ENCODE measurements at places on chromosomes 1 and 21.

DNA sequence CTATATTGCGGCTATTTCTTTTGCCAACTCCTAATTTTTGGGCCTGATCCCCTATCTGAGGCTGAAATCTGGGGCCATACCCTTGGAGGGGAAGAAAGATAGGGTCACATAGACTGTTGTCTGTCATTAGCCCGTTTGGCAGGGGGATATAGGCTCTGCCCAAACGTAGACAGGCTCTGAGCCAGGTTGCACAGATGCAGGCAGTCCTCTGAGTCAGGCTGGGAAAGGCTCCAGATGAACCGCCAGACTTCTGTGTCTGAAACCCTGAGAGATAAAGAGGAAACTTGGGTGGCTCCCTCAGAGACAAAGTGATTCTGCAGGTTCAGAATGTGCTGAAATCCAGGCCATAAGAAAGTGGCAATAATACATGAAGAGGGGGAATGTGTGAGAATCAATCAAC is 4.0 kb upstream of the CAP1 start:
- DNase-seq, result no peak

DNA sequence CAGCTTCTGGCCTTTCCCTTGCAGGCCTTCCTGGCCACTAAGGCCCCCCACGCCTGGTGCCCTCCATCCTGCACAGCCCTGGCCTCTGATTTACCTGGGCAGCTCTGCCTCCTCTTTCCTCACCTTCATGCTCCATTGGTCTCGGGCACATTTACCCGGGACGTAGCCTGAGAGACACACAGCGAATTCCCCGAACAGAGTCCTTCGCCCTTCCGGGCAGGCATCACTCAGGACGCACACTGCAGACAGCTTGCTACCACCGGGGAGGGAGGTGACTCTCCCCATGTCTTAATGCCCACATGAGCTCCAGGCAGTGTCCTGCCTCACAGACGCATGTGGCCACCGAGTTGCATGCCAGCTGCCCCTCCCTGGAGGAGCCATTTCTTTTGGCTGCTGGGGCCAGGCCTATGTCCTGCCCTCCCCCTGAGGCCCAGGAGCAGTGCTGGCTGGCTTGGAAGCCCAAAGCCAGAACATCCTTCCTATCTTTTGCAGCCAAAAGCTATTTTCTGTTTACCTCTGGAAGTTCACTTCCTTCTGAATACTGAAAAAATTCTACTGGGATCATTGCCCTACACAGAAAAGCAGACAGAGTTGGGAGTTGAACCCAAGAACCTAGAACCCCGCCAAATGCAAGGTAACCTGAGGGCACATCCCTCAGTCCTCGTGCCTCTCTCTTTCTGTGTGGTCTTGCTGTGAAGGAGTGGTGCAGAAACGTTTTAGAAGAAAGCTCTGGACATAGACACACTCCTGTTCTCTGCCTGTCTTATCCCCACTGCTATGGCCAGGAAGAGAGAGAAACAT is 209.5 kb downstream of the TOMM20 start:
- DNase-seq, result no peak

DNA sequence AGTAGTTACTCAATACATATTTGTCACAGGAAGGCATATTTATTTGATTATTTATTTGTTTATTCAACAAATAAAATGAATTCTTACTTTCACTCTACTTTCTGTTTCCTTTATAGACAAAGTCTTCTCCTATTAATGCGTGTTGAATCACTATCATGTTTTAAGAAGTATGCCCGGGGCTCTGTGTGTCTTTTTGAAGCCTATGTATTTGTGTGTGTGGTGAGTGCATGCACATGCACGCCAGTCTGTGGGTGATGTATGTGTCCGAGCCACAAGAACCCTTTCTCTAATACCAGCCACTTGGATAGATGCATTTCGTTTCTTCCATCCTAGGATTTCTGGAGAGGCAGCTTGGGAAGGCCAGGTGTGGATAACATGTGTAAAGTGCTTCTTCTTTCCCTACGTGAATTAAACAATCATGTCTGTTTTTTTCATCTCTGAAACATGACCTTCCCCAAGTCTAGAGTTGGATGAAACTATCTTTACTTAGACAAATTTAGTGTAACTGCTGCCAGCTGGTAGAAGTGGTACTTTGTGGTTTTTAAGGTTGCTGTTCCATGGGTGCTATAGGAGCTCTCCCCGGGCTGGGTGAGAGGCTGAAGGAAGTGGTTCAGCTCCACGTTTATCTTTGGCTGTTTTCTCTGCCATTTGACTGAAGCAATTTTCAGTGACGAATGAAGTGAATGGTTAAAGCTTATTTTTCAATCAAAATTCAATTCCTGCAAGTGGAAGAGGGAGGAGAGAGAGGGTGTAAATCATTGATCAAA is 46.8 kb upstream of the PPM1J start:
- no peak for DNase-seq

DNA sequence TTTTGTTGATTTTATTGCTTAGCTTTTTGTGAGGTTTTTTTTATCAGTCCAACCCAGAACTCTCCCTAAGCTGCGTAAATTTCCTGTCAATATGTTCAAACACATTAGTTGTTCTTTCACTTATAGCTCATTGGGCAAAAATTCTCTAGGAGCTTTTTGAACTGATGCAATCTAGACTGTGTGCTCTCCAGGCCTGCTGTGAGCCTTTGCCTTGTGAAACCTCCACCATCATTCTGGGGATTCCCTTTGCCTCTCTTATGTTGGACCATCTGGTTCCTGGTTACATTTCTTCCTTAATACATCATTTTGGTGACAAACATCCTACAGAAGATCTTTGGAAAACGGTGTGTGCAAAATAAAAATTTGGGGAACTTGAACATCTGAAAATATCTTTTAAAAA is 247.2 kb downstream of the LRRC7 start:
- no peak for DNase-seq

GRCh38 chr1:171817511-171818265 is 23.6 kb upstream of the DNM3 start:
- DNase-seq, result peak; percentile 34

- DNase-seq, result no peak
These were observed 761 bp upstream of the UBE2J2 start for GRCh38 chr1:1274299-1274930.
